ENCODE measurements at places on chromosomes 16 and 17.
A peak's percentile ranks its signal among the peaks of the same experiment; 100 is the strongest.

GRCh38 chr17:63841350-63842172, 924 bp downstream of the SMARCD2 start:
- peak; percentile 30 for DNase-seq

- no peak for DNase-seq
Observed at GRCh38 chr17:35289222-35289621, 46.4 kb downstream of the SLFN5 start.

DNA sequence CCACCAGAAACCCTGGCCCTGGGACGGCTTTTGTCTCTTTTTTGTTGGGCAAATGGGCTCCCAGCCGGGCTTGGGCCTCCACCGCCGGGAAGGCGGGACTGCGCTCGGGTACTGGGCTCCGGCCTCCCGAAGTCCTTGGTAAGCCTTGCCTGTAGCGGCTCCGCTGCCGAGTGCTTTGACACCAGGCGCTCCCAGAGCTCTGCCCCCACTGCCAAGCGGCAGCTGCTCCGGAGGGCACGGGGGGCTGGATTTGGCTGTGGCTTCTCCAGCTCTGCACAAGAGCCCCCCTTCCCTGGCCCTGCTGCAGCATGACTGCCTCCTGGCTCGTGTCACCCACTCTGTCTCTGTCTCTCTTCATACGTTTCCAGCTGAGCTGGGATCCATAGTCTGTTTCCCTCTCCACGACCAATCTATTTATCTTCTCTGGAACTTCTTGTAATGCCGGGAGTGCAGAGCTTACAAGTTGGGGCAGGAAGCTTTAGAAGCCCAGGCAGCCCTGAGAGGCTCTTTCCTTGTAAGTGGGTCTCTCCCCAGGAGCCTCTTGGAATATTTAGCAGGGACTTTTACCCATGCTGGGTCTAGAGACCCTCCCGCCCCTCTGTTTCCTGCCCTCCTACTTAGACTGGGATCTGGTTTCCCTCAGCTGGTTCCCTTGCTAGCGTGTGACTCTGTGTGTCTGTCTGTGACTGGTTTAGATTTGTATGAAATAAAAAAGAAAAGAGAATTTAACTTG, 246.9 kb upstream of the GSE1 start:
- no peak for DNase-seq

- DNase-seq = no peak
Observed at GRCh38 chr16:52498328-52499059, 48.4 kb downstream of the TOX3 start.

DNA sequence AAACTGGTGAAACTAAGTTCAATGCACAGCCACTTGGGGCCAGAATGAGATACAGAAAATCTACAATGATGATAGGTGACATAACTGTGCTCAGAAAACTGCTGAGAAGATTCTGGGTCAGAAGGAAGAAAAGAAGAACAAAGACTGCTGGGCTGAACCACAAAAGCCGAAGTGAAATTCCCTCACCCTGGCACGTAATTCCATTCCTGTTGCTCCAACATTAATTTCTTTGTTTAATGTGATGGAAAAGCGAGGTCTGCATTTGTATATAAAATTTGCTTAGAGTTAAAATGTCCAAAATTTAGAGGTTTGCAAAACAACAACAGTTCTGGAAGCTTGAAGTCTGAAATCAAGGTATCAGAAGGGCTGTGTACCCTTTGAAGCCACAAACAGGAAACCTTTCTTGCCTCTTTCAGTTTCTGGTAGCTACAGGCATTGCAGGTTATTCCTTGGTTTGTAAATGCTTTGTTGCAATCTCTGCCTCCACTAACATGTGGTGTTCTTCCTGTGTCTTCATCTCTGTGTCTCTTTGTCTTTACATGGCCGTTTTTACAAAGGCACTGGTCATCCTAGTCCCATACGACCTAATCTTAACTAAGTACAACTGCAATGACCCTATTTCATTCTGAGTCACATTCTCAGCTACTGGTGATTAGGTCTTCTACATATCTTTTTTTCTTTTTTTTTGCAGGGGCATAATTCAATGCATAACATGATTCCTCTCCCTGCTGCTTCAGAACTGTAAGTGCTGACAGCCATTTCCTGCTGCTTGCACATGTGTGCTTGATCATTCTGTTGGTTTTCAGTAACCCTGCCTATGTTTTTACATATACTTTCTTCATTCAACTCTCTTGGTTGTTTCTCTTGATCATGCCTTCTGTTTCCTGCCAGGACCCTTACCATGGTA, 603.0 kb upstream of the CDH8 start:
- DNase-seq = no peak

- no peak for DNase-seq
Observed at GRCh38 chr16:79950932-79951719, 350.6 kb upstream of the MAF start.

DNA sequence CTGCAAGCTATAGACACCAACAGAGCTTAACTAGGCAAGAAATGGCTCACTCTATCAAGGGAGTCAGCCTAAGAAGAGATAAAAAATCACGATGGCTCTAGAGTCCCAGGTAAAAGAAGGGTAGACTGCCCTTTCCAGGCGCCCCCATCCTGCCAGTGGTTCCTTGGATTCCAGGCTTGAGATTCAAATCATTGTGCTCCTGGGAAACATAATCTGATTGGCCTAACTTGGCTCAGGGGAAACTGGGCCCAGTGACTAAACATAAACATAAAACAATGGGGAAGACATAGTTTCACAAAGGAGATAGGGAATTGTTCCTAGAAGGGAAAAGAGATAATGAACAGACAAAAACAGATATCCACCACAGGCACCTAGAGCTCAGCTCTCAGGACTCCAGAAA, 56.4 kb downstream of the ZNF18 start:
- no peak for DNase-seq

Measured in SK-MEL-5 (cell line).